ENCODE measurements at places on chromosomes 11 and 22. TPM values are rescaled to one million over a fixed set of nuclear protein-coding genes. Genes with fewer than 3 reads are reported as not detected.

DNA sequence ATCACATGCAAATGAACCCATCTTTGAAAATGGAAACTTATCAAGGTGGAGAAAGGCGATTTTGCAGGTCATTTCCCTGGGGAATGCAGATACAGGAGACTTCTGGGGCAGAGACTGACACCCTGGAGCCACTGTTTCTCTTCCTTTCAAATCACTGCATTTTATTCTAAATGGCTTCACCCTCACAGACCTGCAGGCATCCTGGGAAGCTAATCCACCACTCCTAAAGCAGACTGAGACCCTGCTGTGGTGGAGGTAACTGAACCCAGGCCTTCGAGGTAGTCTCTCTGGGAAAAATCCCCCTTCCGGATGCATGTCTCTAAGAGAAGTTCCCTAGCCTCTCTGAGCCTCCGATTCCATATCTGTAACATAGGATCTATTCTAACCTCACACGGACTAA lies 20.9 kb upstream of the CSNK2A3 start:
- H3K27ac ChIP-seq: no peak overlapping the region
- H3K4me1 ChIP-seq: no peaks in the 10 kb centered on the region
- H3K36me3 ChIP-seq: peaks cover 14% of the 10 kb centered on the region
- H3K27me3 ChIP-seq: no peaks in the 10 kb centered on the region
- no peak overlapping the region for H3K4me3 ChIP-seq
- DNase-seq: no peak

VPREB1 gene
- total RNA-seq: not detected

NTM gene
- 1.1 TPM for total RNA-seq

- no peak overlapping the region for H3K4me3 ChIP-seq
- H3K4me1 ChIP-seq: no peaks in the 10 kb centered on the region
- no peaks in the 10 kb centered on the region for H3K27me3 ChIP-seq
- no peaks in the 10 kb centered on the region for H3K36me3 ChIP-seq
- H3K27ac ChIP-seq: no peak overlapping the region
- peak; percentile 24 for DNase-seq
Observed at GRCh38 chr22:44574057-44574639, 76.1 kb upstream of the RTL6 start.

DNA sequence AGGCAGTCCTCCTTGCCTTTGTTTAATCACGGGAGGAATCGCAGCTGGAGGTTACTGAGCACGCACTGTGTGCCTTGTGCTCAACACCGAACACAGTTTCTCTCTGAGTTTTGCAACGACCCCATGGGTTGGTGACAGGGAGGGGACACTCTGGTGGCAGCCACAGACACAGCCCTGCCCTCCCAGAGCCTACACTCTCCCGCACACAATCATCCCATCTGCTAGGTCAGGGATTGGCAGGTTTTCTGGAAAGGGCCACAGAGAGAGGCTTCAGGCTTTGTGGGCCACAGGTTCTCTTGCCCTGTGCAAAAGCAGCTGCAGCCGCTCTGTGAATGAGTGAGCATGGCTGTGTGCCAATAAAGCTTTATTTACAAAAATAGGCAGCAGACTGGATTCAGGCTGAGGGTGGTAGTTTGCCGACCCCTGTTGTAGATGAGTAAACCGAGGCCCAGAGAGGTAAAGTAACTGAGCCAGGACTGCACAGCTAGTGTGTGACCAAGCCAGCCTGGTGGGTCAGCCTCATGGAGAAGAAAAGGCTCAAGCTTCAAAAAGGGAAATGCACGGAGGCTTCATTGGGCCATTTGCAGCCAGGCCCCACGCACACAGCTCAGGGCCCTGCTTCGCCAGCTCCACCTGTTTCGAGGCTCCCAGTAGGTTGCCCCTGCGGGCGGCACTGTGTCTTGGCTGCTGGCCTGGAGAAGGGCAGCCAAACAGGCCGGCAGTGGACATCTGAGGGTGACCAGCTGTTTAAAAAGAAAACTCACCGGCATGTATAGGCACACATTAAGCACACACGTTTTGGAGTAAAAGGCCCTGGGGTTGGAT lies 16.3 kb downstream of the LTO1 start:
- no peak overlapping the region for H3K4me3 ChIP-seq
- no peaks in the 10 kb centered on the region for H3K36me3 ChIP-seq
- H3K27me3 ChIP-seq: no peaks in the 10 kb centered on the region
- H3K27ac ChIP-seq: no peak overlapping the region
- peaks cover 20% of the 10 kb centered on the region for H3K4me1 ChIP-seq
- no peak for DNase-seq

DNA sequence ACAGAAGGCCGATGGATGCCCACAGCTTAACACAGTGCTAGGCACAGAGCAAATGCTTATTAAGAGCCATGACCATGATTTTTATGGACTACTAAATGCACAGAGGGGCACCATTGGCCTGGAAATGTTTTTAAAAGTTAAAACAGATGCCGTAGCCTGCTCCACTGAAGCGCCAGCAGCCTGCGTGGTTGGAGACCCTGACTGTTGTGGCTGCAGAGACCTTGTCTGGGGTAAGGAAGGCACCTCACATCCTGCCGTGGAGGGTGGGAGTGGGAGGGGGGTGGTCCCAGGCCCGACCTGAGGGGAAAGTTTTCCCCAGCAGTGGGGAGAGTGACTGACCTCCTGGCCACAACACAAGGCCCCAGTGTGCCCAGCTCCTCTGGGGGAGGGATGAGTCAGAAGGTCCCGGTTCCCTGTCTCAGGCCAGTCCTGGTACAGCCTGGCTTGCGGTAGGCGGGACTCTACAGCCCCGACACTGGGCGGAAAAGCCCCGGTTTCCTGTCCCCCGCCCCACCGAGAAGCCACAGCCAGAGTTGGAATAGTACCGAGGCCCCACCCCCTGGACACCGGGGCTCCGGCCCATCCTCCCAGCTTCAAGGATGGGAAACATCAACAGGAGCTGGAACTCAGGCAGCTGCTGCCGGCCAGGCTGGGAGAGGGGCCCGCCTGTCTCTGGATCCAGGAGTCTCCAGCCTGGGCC lies 7.0 kb downstream of the CHST1 start:
- no peak overlapping the region for H3K4me3 ChIP-seq
- H3K36me3 ChIP-seq: no peaks in the 10 kb centered on the region
- DNase-seq: peak; percentile 64
- H3K27me3 ChIP-seq: no peaks in the 10 kb centered on the region

GRCh38 chr22:43269246-43269645 lies 73.9 kb downstream of the SCUBE1 start:
- no peak overlapping the region for H3K27ac ChIP-seq
- no peaks in the 10 kb centered on the region for H3K27me3 ChIP-seq
- H3K4me1 ChIP-seq: peaks cover 12% of the 10 kb centered on the region
- no peaks in the 10 kb centered on the region for H3K36me3 ChIP-seq
- no peak overlapping the region for H3K4me3 ChIP-seq
- DNase-seq: no peak

DNA sequence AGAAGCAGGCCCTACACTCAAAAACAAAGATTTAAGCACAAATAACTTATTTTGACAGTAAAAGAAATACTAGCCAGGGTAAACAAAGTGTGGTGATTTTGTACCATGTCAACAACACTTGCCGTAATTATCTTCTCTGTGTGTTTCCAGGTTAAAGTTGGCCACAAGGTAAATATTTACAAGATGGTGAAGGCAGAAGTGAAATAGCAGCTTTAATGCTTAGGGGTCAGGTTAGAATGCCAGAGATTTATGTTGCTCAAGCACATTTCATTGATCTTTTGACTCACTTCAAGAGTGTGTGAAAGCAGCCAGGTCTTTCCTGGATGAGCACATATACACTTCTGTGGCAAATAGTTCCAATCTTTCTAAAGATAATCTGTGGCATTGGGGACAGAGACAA lies 270.2 kb upstream of the LUZP2 start:
- H3K4me1 ChIP-seq: no peaks in the 10 kb centered on the region
- H3K27me3 ChIP-seq: no peaks in the 10 kb centered on the region
- H3K36me3 ChIP-seq: no peaks in the 10 kb centered on the region
- H3K4me3 ChIP-seq: no peak overlapping the region
- no peak overlapping the region for H3K27ac ChIP-seq
- DNase-seq: no peak

OR9Q2 gene
- total RNA-seq: not detected

DNA sequence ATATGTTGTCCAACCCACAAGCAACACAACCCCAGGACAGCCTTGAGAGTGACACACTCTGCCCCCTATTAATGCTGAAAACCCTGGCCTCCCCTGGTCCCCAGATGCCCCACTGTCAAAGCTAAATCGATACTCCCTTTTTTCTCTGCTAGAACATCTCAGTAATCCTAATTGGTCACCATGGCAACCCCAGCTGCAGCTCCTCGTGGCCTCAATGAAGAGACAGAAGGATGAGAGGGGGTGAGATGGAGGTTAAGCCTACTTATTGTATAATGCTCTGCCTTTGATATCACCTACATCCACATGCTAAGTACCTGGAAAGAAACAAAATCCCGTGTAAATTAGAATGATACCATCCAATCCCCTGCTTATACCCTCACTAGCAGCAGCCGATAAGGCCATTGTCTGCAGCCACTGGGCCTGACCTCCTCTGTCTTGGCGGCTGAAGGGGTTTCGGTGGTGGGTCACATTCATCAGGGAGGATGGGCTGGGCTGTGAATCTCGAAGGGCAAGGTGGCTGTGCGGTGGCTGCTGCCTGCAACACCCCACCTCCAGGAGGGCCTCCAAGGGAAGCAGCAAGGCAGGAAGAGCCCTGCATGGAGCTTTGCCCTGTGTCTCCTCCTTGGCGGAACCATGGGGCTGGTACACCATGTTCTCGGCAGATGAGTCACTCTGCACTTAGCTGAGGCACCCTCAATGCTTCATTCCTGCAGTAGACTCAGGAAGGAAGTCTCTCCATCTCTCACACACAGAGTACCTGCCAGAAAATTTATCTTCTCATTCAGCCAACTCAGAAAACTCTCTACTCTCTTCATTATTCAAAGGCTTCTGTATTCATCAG lies 399.5 kb downstream of the BUD13 start:
- H3K27me3 ChIP-seq: no peaks in the 10 kb centered on the region
- no peaks in the 10 kb centered on the region for H3K36me3 ChIP-seq
- DNase-seq: no peak
- no peak overlapping the region for H3K27ac ChIP-seq
- no peaks in the 10 kb centered on the region for H3K4me1 ChIP-seq

DNA sequence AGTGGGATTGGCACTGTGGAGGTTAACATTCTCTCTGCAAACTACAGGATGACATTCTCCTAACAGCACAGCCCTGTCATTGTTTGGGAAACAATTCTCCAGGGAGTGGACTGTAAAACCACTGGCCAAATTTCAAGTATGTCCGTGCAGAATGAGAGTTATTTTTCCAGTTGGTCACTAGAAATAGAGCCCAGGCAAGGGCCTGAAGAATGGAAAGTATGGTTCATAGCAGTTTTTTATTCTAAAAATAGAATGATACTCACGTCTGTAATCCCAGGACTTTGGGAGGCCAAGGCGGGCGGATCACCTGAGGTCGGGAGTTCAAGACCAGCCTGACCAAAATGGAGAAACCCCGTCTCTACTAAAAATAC lies 39.0 kb upstream of the CD44 start:
- H3K4me1 ChIP-seq: no peaks in the 10 kb centered on the region
- H3K27me3 ChIP-seq: no peaks in the 10 kb centered on the region
- no peaks in the 10 kb centered on the region for H3K36me3 ChIP-seq

GRCh38 chr11:117316197-117316961 lies at the start of gene BACE1:
TSS of gene BACE1 (minus strand) at chr11:117316256. CDS start at chr11:117315795, 461 bp downstream.
- peaks cover 15% of the 10 kb centered on the region for H3K4me1 ChIP-seq
- H3K36me3 ChIP-seq: no peaks in the 10 kb centered on the region
- no peaks in the 10 kb centered on the region for H3K27me3 ChIP-seq
- H3K4me3 ChIP-seq: peak within 1 kb of the TSS; percentile 88

DNA sequence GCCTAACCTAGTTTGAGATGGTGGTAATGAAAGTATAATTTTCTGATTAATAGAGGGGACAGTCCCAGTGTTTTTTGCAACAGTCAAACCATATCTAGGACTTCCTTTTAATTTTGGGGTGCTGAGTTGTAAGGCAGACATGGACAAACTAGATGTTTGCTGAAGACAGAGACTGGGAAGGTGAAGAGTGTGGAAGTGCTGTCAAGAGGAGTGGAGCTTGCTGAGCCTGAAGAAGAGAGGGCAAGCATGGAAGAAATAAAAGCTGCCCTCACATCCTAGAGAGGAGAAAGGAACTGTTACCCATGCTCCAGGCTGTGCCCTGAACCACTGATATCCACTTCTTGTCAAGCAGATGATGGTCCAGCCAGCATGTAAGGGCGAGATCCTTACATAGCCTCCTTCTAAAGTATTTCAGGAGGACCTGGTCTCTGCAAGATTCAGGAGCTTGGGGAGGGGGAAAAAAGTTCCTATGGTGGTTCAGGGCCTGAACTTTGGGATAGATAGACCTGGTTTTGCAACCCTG lies 51.4 kb downstream of the PRR5L start:
- no peaks in the 10 kb centered on the region for H3K4me1 ChIP-seq
- H3K27me3 ChIP-seq: no peaks in the 10 kb centered on the region
- DNase-seq: no peak
- no peaks in the 10 kb centered on the region for H3K36me3 ChIP-seq

DNA sequence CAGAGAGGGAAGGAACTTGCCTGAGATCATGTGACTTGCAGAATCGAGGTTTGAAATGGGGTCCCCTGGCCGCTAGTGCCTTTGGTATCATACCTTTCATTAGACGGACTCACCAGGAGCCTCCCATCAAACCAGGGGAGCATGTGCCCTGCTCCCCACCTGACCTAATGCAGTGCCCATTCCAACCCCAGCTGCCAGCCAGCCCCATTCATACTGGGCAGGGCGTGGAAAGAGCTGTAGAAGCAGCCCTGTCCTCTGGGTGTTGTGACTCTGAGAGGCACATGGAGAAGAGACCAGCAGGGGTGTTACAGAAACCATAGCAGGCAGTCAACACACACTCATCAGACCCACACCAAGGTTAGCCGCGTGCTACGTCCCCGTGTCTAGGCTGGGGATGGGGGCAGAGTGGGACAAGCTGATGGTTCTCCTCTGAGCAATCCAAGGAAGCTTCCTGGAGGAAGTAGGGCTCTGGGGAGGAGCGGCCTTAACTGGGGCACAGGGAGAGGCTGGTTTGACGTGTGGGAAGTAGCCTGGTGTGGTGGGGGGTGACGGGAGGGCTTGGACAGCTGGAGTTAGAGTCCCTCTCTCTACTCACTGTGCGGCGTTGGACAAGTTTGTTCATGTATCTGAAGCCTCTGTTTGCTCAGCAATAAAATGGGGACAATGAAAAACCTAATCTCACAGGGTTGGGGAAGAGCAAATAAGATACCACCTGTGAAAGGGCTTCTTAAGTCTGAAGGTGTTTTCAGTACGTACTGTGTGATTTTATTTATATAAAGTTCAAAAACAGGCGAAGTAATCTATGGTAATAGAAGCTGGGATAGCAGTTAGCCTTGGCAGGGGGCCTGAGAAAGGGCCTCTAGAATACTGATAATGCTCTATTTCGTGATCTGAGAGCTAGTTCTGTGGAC lies 14.0 kb downstream of the GRIK4 start:
- no peaks in the 10 kb centered on the region for H3K36me3 ChIP-seq
- no peaks in the 10 kb centered on the region for H3K27me3 ChIP-seq
- H3K4me3 ChIP-seq: no peak overlapping the region
- no peak overlapping the region for H3K27ac ChIP-seq
- peaks cover 9% of the 10 kb centered on the region for H3K4me1 ChIP-seq

Measured in thyroid gland (tissue), 4 donors.